ENCODE measurements at places on chromosomes 5 and 9. TPM values are rescaled to one million over a fixed set of nuclear protein-coding genes. Genes with fewer than 3 reads are reported as not detected.

GRCh38 chr9:26919698-26920097, 27.1 kb upstream of the CAAP1 start:
- no peak for DNase-seq

The RASGRF2 gene
- 3.3 TPM for total RNA-seq

DNA sequence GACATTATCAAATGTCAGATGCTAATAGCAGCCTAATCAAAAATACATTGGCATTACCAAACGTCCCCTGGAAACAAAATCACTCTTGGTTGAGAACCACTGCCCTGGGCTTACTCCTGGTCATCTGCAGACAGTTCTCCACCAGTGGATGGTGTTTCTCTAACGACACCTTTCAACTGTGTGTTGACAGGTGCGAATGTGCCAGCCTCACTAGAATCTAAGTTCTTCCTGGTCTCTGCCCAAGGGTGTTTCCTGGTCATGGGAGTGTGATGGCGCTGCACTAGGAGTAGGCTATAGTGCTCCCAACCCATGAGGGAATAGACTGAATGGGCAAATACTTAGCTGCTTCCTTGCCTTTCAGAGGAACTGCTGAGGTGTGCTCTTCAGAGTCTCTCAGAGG, 105.9 kb downstream of the MRPS27 start:
- no peak for DNase-seq

DNA sequence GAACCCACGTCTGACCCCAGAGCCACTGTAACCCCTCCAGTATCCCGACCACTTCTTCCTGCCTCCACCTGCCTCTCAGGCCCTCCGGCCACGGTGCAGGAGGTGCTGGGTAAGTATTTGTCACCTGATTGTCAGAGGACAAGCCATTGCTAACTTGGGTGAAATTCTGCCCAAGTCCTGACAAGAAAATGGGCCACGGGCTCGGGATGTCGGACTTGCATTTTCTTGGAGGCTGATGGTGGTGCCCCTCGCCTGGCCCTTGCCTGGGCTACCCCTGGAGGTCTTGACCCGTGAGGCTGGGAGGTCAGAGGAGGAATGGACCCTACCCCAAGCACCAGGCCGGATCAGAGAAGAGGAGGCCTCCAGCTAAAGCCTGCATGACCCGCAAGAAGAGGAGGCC, 149.7 kb upstream of the COL5A1 start:
- peak; percentile 18 for DNase-seq

The DOCK2 gene
- 4.6 TPM for total RNA-seq

DNA sequence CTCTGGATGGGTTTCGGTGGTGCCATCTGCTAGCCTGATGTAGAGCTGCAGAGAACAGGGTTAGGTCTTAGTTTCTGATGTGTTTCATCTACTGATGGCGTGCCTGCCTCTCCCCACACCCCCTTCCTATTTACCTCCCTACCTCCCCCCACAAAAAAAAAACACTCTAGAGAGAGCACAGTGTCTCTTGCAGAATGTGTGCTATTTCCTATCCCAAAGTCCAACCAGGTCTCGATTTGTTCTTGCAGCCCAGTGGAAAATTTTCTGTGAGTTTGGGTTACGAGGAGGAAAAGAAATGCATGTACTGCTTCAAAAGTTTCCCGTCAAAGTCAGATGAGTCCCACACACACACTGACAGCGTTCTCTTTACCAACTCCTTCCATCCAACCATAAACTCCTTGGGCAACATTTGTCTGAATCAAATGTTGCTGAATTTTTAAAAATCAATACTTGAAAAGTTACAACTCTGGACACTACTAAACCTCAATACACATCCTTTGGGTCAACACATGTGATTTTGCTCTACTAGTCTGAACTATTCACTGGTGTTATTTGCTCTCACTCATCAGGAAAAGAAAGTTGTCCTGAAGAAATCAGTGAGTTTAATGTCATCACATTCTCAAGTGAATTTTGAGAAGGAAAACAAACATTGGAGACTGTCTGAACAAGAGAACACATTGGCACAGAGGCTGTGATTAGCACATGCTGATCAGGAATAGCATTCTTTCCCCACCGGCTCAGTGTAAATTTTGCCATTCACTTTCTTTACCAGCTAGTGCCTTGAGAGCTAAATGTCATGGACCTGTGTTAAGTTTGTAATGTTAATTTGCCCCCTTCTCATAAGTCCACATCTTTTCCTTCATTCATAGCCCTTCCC, 84.1 kb downstream of the MAMDC2 start:
- DNase-seq: no peak

DNA sequence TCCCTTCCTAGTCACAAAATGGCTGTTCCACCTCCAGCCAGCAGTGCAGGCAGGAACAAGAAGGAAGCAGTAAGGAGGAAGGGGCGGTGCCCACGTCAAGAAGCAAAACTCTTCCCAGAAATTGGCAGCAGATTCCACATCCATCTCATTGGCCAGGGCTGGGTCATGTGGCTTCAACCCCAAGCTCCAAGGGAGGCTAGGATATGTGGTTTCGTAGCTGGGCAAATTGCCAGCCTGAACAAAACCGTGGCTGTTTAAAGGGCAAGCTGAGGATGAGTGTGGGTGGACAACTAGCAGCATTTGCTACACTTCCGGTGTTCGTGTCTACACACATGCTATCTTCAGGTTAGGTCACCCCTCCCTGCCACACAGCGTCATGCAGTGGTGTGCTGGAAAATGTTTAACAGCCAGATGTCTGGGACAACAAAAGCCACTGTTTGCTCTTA, 92.1 kb upstream of the MAP1B start:
- DNase-seq: peak; percentile 92

The GAS1 gene
- 25.0 TPM for total RNA-seq

The ACTBL2 gene
- total RNA-seq: not detected

DNA sequence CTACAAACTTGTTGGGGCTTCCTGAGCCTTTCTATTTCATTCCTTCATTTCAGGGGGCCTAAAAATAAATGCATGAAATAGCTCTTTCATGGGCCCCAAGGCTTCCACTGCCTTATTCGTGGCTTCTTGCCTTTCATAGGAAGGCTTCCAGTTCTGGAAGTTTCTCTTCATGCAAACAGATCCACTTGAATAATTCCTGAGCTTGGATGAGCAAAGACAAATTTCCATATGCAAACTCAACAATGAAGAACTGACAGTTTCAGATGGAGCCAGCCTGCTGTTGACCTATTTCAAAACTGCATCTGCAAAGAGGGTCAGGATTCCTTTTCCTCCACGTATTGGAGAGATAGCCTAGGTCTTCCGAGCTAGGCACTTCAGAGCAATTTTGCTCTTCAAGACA, 142.1 kb downstream of the MLLT3 start:
- DNase-seq: no peak

- peak; percentile 52 for DNase-seq
These were observed 57.4 kb downstream of the NFIB start for GRCh38 chr9:14256588-14256987.

DNA sequence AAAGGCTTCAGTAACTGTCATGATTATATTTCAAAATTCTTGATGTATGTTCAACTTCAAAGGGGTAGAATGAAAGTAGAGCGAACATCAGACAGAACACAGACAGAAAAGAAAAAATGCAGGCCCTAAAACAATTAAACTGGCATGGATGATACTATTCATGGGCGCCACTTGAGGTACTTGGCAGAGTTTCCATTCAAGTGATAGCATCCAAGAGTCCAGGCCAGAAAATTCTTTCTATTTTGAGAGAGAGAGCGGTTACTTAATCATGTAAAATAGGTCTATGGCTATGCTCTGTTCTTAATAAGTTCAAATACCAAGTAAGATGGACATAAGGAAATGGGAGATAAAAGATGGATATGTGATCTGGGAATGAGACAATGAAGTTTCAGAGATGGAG, 21.4 kb upstream of the PRR16 start:
- no peak for DNase-seq

- DNase-seq: no peak
These were observed 118.7 kb upstream of the FOXD4L5 start for GRCh38 chr9:65403721-65404120.

GRCh38 chr5:38045446-38045845, 205.6 kb upstream of the GDNF start:
- no peak for DNase-seq

DNA sequence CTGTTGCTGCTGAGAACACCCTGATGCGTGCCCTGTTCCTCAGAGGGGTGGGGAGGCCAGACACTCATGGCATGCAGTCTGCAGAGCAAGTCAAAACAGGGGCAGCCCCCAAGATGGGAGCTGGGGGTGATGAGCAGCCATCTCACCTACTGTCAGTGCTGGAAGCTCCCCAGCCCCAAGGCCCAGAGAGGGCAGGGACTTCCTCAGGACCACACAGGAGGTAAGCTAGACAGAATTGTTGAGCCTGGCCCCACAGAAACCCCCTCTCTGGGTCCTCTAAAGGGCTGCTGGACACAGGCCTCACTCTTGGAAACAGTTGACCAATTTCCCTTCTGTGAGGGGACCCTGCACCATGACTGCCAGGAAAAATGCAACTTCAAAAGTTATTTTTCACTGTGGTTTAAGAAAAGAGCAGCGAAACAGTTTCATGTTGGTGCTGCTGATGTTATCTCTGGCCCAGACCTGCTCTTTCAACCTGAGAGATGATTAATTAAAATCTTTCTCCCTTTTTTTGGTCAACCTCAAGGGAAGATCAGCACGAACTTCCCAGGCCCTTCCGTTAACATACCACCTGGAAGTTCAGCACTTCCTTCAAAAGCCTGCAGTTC, 9.6 kb downstream of the CSF2 start:
- no peak for DNase-seq

DNA sequence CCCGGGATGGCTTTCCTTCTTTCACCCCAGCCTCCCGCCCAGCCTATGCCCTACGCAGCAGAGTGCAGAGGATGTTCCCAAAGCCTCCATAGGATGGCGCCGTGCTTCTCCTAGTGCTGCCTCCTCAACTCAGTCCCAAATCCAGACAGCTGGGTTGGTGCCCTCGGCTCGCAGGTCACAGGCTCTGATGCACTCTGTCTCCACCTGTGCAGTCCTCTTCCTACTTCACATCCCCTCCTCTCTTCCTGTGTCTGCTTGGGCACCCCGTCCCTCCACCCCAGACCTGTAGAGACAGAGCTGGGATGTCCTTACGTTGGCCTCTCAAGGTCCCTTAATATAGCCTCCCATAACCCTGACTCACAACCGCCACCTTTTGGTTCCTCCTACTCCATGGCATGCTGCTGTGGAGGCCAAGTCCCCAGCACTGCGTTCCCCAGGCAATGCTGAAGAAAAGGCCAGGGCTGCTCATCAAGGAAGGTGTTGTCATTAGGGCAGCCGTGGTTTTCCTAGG, 314.4 kb downstream of the GADD45G start:
- no peak for DNase-seq

All from fibroblast of the aortic adventitia (primary cell).